HFFc6 (cell line): ENCODE measurements at places on chromosomes 7 and 10.

DNA sequence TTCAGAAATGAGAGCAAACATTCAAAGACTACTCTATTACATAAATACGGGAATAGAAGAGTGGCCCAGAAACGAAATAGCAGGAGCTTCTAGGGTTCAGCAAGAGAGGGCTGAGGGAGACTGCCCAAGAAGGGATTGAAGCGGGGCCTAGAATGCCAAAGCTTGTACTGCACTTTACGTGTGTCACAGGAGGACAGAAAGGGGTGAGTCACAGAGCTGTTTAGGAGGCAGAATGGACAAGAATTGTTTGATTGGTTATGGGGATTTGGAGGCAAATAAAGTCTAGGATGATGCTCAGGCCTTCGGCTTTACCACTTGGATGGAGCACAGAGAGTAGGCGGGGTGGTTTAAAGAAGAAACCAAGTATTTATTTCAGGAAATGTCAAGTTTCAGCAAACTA is 11.3 kb upstream of the FXYD4 start:
- no peak for DNase-seq

- DNase-seq: no peak
These were observed 132.3 kb downstream of the DKK1 start for GRCh38 chr10:52446391-52446790.

GRCh38 chr10:4183761-4184261 is 398.8 kb upstream of the KLF6 start:
- peak; percentile 14 for DNase-seq

GRCh38 chr7:64498270-64498669 is 64.6 kb downstream of the ZNF680 start:
- DNase-seq: no peak

DNA sequence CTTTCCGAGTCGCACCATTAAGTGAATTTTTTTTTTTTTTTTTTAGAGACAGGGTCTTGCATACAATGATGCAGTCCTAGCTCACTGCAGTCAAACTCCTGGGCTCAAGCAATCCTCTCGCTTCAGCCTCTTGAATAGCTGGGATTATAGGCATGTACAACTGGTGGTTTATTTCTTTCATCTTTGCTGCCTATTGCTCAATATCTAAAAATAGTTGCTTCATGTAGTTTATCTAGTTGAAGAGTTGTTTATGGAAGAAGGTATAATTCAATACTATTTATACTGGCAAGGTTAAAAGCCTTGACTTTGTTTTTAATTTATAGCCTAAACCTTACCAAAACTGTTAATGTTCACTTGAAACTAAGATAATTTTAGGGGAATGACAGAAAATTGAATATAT is 66.9 kb downstream of the SEMA3D start:
- DNase-seq: no peak

DNA sequence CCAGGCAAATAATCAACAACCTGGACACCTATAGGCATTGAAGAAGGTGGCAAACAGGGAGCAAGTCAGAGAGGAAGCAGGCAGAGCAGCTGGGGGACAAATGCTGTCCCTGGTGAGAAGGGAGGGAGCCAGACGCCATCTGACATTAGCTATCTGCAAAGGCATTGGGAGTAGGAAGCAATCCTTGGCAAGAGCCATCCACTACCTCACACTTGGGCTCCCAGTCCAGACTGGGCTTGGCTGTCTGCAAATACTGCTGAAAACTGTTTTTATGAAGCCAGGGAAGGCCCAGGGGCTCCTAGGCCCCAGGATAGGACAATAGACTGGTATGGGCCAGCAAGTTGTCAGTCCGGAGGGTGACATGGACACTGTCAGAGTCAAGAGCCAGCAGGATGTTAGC is 132.5 kb downstream of the SORBS1 start:
- DNase-seq: no peak
